ENCODE measurements at places on chromosomes 11 and 22. TPM values are rescaled to one million over a fixed set of nuclear protein-coding genes. Genes with fewer than 3 reads are reported as not detected.
A peak's percentile ranks its signal among the peaks of the same experiment; 100 is the strongest.

Gene TBCEL
- total RNA-seq = 15.2 TPM

Gene SLC22A9
- not detected for total RNA-seq

GRCh38 chr22:23106906-23107367 lies 34.9 kb downstream of the RSPH14 start:
- no peaks in the 10 kb centered on the region for H3K36me3 ChIP-seq
- H3K27ac ChIP-seq = no peak overlapping the region
- H3K27me3 ChIP-seq = no peaks in the 10 kb centered on the region
- DNase-seq = no peak

DNA sequence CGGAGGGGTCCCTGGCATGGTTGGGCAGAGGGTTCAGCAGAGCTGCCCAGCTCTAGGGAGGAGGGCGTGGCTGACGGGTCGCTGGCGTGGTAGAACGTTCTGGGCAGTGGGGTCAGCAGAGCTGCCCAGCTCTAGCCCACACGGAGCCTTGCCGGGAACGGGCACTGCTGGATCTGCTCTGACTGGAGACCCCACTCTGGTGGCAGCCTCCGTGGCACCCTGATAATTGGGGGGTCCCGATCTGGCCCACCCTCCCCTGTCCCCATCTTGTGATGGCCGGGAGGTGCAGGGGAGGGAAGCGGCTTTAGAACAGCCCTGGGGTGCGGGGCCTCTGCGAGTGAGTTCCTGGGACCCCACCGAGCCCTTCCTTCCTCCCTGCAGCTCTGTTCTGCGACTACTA lies 21.9 kb downstream of the MUC5AC start:
- H3K4me3 ChIP-seq = no peak overlapping the region
- no peaks in the 10 kb centered on the region for H3K4me1 ChIP-seq
- no peak overlapping the region for H3K27ac ChIP-seq
- no peaks in the 10 kb centered on the region for H3K36me3 ChIP-seq

DNA sequence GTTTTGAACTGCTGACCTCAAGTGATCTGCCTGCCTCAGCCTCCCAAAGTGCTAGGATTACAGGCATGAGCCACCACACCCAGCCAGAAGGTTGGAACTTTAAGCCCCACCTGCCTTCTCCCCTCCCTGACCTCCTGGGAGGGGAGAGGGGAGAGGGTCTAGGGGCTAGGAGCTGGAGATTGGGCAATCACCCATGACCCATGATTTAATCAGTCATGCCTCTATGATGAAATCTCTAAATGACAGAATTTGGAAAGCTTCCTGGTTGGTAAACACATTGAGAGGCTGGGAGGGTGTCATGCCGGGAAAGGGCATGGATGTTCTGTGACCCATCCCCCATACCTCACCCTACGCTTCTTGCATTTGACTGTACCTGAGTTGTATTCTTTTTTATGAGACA lies 17.1 kb upstream of the TFIP11 start:
- H3K4me1 ChIP-seq = peaks cover 7% of the 10 kb centered on the region
- peaks cover 18% of the 10 kb centered on the region for H3K36me3 ChIP-seq
- no peaks in the 10 kb centered on the region for H3K27me3 ChIP-seq
- DNase-seq = no peak
- H3K27ac ChIP-seq = peak overlapping the region; percentile 33
- H3K4me3 ChIP-seq = no peak overlapping the region

DNA sequence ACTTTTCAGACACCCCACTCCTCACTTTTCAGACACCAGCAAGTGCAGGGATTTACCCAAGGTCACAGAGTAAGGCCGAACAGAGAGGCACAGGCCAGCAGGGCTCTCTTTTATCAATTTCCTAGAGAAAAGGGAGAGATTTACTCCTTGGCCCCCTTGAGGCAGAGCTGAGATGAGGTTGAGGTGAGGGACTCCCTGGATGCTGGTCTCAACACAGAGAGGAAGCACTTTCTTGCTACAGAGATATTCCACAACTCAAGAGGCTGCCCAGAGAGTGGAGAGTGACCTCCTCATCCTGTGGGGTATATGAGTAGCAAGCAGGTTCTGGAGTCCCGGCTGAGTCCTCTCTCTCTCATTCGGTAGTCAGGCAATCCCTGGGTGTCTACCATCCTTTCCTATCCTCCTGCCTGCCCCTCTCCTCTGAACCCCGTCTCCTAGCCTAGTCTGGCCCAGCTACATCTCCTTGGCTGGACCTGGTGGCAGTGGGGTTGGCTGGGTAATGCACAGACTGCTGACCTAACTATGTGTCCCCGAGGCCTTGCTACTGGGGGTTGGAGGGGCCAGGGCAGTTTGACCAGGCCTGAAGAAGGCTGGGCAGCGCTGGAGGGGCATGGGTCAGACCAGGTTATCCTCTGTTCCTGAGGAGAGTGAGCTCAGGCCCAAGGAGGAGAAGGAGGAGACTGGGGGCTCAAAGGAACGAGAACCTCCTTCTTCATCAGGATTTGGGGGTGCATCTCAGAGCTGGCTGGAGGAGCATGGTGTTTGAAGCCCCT lies 1.8 kb upstream of the ARHGEF17 start:
- H3K4me1 ChIP-seq = peaks cover 7% of the 10 kb centered on the region
- no peaks in the 10 kb centered on the region for H3K36me3 ChIP-seq
- H3K27me3 ChIP-seq = peaks cover 10% of the 10 kb centered on the region

- H3K36me3 ChIP-seq = no peaks in the 10 kb centered on the region
- peak overlapping the region; percentile 66 for H3K4me3 ChIP-seq
- H3K27me3 ChIP-seq = no peaks in the 10 kb centered on the region
- peaks cover 44% of the 10 kb centered on the region for H3K4me1 ChIP-seq
- no peak for DNase-seq
- no peak overlapping the region for H3K27ac ChIP-seq
Observed at GRCh38 chr11:64342869-64343745, 3.1 kb downstream of the CCDC88B start.

DNA sequence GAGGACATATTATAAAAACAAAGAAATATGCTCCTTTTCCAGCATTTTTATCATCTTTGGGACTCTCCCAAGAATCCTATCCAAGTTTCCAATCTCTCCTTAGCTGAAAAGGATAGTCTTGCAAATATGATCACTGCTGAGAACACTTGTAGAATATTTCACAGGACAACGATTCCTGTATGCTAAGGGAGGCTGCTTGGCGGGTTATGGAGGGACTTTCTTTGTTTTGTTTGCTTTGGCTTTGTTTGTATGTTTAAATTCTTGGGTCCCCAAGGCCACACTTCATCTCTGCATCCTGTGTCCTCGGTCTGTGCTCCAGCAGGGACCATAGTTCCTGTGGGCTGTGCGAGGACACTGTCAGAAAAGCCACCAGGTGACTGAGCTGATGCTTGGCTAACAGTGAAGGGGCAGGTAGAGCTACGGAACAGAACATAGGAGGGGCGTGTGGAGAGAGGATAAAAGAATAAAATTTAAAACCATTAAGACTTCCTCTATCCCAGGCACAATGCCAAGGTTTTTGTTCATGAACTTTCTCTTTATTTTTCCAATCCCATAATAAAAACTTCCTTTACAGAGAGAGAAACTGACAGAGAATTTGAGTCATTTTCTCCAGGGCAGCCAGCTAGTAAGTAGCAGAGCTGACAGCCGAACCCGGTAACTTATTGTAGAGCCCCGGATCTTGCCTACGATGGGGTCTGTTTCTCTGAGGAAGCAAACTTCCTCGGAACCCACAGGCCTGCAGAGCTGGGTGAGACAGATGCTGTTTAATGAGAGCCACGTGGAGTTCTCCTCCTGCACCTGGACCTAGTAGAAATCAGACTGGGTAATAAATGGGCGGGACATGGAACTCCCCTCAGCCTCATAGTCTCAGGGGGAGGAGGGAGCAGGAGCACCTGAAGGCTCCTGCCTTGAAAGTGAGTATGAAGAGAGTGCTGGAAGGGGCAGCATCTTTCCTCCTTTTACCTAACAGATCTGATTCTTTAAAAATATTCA lies at the start of gene IZUMO1R:
Gene IZUMO1R (plus strand): TSS at position 615 of the 993 bp plus-strand sequence. CDS start 1,057 bp downstream, outside the sequence.
- H3K4me3 ChIP-seq = no peak within 1 kb of the TSS
- no peaks in the 10 kb centered on the region for H3K36me3 ChIP-seq
- no peak within 1 kb of the TSS for H3K27ac ChIP-seq
- no peak for DNase-seq
- no peaks in the 10 kb centered on the region for H3K4me1 ChIP-seq

DNA sequence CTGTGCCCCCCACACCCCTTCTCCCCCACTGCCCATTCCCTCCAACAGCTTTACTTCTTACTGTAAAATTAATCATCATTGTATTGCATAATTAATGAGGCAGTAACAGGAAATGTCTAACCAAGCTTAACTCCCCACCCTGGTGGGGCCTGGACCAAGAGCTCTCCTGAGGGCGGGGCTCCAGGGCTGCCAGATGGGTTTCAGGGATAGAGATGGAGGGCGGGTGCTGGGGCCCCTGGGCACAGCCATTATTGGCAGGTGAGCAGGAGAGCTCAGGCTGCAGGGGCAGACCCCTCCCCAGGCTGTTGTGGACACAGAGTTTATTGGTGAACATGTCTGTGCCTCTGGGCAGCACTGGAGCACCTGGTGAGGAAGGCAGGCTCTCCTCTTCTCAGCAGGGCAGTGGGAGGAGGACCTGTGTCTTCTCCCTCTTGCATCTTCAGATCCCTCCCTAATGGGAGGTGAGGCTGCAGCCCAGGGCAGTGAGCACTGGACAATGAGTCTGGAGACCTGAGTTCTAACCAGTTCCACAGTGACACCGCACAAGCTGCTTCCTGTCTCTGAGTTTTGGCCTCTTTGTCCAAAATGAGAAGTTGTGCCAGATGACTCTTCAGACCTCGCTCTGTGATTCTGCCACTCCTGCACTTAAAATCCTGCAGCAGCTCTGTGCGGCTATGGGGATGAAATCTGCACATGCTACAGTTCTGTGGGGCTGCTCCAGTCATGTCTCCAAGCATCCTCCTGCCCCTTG lies 233.3 kb downstream of the CEP164 start:
- H3K4me3 ChIP-seq = no peak overlapping the region
- no peaks in the 10 kb centered on the region for H3K36me3 ChIP-seq
- H3K4me1 ChIP-seq = no peaks in the 10 kb centered on the region

GRCh38 chr11:34909955-34910354 lies 6.2 kb downstream of the APIP start:
- no peak overlapping the region for H3K4me3 ChIP-seq
- no peaks in the 10 kb centered on the region for H3K36me3 ChIP-seq
- no peak for DNase-seq
- H3K27ac ChIP-seq = no peak overlapping the region
- peaks cover 6% of the 10 kb centered on the region for H3K4me1 ChIP-seq

DNA sequence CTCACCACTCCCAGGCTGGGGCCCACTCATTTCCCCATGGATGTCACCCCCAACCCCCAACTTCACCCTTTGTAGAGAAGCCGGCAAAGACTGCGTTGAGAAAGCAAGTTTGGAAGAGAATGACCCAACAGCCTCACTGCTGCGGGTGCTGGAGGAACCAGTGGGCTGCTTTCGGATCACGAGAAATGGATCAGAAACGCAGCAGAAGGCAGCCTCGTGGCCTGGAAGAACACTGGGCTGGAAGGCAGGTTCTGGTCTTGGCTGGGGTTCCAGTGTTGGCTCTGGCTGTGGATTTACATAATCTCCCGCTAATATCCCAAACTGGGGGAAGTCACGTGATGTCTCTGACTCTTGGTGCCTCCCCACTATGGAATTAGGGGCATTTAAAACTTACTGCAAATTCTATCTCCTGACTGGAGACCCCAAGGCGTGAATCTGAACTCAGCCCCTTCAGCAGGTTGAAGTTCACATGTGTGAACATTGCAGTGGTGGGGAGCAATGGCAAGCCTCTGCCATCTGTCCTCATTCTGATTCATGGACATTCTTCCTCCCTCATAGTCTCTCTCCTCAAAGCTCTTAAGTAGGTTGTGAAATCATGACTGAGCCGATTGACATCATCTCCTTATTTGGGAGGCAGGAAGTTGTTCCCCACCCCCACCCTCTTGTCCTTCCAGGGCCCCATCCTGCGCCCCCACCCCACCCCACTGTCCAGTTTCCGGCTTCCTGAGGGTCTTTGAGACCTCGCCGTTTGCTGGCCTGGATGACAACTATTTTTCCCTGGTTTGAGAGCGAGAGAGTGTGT lies 37.0 kb upstream of the TIMP3 start:
- H3K36me3 ChIP-seq = no peaks in the 10 kb centered on the region
- H3K27me3 ChIP-seq = peaks cover 27% of the 10 kb centered on the region
- H3K4me1 ChIP-seq = peaks cover 2% of the 10 kb centered on the region
